NCI-H1436 treated with DMSO at 0.1 percent for 48 hours (cell line): ENCODE measurements at places on chromosomes 2 and 18.

- no peak for DNase-seq
Observed at GRCh38 chr2:49189512-49190225, 35.4 kb upstream of the FSHR start.

DNA sequence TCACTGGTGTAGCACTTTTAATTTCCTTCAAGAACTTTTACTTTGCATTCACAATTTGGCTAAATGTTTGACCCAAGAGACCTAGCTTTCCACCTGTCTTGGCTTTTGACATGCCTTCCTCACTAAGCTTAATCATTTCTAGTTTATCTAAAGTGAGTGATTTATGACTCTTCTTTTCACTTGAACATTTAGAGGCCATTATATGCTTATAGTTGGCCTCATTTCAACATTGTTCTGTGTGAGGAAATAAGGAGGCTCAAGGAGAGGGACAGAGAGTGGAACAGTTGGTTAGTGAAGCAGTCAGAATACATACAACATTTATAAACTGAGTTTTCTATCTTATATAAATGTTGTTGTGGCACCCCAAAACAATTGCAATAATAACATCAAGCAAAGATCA lies 489.3 kb upstream of the CDH2 start:
- DNase-seq, result no peak

DNA sequence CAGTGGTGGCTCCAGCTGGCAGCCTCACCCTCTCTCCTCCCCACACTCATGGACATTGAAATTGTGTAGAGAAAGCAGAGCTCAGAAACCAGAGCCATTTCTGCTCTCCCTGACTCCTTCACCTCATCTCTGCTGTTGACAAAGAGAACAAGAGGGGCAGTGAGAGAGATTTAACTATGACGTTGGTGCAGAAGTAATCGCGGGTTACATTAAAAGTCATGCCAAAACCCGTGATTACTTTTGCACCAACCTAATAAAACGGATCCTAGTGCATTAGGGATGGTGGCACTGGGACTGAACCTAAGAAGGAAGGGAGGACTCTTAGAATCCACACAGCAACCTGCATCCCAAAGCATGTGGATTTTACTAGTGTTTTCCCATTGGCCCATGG lies 113.3 kb upstream of the CDC42EP3 start:
- no peak for DNase-seq

GRCh38 chr18:55419132-55419946 lies 168.7 kb downstream of the TCF4 start:
- DNase-seq, result no peak

- no peak for DNase-seq
Observed at GRCh38 chr2:140905083-140905781, 1225.6 kb downstream of the LRP1B start.

- no peak for DNase-seq
Observed at GRCh38 chr2:121831841-121832240, 76.4 kb downstream of the TSN start.

- peak; percentile 66 for DNase-seq
Observed at GRCh38 chr2:42903821-42904575, 111.6 kb upstream of the HAAO start.

DNA sequence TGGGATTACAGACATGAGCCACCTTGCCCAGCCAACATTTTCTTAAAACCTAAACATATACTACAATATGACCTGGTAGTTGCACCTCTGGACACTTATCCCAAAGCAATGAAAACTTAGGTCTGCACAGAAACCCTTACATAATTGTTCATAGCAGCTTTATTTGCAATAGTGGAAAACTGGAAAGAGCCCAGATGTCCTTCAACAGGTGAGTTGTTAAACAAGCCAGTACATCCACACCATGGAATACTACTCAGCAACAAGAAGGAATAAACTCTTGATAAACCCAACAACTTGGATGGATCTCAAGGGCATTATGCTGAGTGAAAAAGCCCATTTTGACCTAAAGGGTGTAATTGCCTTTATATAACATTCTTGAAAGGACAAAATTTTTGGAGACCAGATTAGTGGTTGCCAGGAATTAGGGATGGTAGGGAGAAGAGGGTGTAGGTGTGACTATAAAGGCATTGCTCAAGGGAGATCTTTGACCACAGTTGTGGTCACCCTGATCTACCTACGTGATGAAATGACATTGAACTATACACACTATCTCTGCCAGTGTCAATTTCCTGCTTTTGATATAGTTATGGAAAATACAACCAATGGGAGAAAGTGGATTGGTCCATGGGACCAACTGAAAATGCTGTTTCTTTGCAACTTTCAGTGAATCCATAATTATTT lies 11.9 kb upstream of the AMMECR1L start:
- no peak for DNase-seq

- DNase-seq, result no peak
Observed at GRCh38 chr2:171147081-171147480, 13.6 kb downstream of the TLK1 start.

GRCh38 chr2:60364491-60364890 lies 189.0 kb downstream of the BCL11A start:
- DNase-seq, result no peak

DNA sequence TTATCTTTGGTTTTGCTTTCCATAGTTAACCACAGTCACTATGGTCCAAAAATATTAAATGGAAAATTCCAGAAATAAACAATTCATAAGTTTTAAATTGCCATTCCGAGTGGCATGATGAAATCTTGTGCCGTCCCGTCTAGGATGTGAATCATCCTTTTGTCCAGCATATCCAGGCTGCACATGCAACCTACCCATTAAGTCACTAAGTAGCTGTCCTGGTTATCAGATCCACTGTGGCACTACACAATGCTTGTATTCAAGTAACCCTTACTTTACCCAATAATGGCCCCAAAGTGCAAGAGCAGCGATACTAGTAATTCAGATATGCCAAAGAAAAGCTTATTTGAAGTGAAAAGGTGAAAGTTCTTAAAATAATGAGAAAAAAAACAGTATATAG lies 10.7 kb downstream of the USP34 start:
- no peak for DNase-seq

DNA sequence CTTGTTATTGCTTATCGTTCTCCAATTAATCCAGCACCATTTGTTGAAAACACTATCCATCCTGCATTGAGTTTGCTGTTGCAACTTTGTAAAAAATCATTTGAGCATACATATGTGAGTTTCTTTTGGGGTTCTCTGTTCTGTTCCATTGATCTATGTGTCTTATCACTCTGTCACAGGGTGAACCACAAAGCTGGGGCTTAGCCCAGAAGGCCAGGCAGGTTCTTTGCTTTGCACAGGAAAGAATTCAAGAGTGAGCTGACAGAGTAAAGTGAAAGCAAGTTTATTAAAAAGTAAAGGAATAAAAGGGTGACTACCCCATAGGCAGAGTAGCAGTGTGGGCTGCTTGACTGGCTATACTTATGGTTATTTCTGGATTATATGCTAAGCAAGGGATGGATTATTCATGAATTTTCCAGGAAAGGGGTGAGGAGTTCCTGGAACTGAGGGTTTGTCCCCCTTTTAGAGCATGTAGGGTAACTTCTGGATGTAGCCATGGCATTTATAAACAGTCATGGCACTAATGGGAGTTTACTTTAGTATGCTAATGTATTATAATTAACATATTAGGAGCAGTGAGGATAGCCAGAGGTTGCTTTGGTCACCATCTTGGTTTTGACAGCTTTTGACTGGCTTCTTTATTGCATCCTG lies 46.8 kb downstream of the RNF138 start:
- no peak for DNase-seq

DNA sequence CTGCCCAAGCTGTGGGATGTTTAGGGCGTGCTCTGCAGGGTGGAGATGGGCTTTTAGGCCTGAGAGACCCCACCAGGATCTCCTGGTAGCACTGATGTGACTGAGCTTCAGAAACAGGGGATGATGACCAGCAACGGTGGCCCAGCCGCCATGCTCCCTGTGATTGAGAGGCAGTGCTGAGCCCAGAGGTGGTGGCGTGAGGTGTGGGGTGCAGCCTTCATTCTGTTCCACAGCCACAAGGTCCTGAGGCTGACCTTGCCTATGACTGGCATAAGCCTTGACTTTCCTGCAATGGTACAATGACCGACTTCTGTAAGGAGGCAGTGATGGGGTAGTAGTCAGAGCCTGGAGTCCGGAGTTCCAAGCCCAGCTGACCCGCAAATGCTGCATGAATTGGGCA lies 263.3 kb downstream of the TSN start:
- DNase-seq, result no peak

GRCh38 chr2:227430639-227431038 lies 41.3 kb upstream of the AGFG1 start:
- DNase-seq, result no peak

GRCh38 chr2:159879051-159879604 lies 81.1 kb upstream of the CD302 start:
- no peak for DNase-seq

DNA sequence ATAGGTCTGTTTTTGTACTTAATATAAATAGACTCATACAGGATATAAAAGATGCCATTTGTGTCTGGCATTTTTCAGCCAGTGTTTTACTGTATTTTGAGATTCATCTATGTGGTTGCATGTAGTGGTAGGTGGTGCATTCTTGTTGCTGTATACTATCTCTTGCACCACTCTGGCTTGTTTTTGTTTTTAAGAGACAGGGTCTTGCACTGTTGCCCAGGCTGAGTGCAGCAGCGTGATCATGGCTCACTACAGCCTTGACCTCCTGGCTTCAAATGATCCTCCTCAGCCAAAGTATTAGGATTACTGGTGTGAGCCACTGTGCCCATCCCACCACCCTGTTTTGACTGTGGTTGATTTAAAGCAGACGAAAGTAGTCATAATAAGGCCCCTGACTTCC lies 12.6 kb downstream of the HK2 start:
- no peak for DNase-seq

DNA sequence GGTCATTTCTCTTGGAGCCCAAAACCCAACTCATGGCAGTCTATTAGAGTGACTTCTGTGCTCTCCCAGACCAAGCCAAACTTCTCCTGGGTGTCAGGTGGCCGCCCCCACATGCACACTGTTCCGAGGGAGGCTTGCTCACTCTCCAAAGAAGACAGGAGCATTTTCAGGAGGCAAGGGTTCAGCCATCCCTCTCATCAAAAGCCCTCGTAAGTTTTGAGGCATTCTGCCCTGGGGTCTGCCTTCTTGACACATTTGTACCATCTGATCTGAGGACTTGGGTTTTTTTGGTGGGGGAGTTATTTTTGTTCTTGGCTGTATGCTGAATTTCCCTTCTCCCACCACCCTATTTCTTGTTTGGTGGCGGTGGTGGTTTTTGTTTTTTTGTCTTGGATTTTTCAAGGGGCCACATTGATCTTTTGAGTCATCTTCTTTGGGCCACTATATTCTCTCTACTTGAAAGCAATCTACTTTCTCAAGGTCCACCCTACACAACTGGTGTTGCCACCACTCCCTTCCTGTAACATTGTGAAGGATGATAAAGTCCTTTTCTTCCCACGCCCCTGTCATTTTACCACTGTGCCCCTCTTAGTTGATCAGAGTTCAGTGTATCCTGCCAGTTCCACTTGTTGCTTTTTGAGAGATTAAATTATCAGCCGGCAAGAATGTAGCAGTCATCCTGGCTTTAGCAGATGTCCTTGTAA lies 255.8 kb downstream of the CYP26B1 start:
- no peak for DNase-seq

DNA sequence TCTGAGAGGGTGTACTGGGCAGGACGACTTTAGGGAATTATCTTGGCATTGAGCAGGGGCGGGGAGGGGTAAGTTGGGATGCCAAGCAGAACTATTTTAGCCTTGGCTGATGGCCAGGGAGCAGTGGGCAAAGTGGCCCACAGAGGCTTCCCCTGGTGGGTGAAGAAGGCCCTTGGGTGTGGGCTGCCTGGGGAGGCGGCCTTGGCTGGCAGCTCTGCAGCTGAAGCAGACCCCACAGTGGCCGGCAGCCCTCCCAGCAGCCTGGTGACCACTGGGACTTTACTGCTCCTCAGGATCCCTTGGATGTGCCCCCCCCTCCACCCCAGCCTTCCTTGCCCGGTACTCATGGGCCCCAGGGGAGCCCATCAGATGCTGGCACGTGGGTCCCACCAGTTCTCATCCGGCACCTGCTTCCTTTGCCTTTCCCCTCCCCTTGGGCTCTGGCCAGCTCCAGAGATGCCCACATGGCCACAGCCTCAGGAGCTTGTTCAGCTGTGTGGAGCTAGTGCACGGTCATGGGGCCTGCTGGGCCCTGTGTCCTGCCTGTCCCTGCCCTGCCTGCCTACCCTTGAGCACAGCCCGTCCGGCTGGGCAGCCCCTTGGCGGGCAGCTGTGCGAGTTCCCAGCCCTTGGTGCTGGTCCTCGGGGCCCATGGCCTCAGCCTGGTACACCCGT lies 122.1 kb upstream of the HS6ST1 start:
- DNase-seq, result no peak

GRCh38 chr2:213065583-213066442 lies 85.6 kb downstream of the IKZF2 start:
- no peak for DNase-seq

GRCh38 chr2:39405364-39405763 lies 31.7 kb downstream of the MAP4K3 start:
- no peak for DNase-seq

GRCh38 chr2:41033127-41033526 lies 581.2 kb upstream of the SLC8A1 start:
- DNase-seq, result no peak

DNA sequence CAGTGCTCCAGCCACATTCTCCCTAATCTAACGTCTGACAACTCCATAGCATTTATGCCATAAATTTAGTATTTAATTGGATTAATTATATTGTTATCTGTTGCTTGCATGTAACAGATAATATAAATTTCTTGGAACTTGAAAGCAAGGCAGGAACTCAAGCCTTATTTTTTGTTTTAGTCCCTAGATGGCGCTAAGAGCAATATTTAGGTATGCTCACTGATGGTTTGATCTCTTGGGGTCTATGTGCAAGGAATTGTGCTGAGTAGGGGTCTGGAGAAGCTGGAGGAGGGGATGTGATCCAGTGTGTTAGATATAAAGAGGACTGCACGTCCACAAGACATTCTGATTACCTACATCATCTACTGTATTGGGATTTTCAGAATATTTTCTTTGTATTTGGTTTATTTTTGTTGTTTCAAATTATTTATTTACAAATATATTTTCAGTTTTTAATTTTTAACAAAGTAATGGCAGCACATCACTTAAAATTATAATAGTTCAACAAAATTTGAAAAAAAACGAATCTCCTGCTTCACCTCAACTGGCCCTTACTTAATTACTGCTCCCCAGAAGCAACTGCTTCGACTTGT lies 32.8 kb downstream of the KATNAL2 start:
- peak; percentile 24 for DNase-seq

GRCh38 chr2:129759472-129760010 lies 219.9 kb upstream of the RAB6C start:
- no peak for DNase-seq

DNA sequence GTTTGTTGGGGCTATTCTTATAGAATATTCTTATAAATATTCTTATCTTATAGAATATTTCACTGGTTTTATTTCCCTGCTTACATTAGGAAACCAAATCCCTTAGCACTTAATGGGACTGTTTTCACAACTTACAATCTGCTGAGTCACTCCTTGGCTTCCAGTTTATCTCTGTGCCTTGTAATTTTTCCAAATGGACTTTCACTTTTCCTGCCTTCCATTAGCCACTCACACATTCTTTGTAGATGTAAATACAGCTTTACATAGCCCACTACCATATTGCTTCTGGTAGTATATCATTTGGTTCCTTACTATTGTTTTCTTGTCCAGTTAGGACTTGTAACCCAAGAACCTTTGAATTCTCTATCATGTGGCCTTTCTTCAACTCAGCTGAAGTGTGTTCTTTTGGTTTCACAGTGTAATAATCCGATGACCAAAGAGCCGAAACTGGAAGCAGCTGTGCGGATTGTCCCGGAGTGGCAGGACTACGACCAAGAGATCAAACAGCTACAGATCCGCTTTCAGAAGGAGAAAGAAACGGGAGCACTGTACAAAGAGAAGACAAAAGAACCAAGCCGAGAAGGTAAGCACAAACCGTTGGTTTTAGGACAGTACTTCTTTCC lies 96.1 kb downstream of the UGGT1 start:
- no peak for DNase-seq
